ENCODE measurements at places on chromosomes 6 and 20.
A peak's percentile ranks its signal among the peaks of the same experiment; 100 is the strongest.

- DNase-seq: no peak
These were observed 186.1 kb upstream of the RIN2 start for GRCh38 chr20:19571996-19572395.

DNA sequence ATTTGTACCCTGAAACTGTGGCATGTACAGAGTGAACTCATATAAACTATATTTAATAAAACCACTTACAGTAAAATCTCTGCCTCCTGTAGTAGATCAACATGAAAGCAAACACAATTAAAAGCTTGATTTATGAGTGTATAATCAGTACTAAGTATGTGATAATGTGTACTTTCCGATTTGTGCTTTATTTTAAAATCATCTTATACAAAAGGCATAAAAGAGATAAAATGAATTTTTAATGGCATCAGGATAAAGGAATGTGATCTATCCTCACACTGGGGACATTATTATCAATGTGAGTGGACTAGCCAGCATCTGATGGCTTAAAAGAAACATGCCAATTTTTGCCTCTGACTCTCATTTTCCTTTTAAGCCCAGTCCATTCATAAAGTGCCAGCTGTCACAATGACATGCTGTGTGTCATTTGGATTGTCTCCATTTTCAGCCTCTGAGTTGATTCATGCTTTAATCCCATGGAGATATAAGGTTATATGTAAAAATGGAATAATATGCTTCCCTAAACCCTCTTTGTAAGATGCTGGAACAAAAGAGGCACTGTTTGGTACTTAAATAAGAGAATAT lies 831.6 kb upstream of the EYS start:
- no peak for DNase-seq

- DNase-seq: no peak
These were observed 49.7 kb upstream of the ENPP4 start for GRCh38 chr6:46080111-46080510.

DNA sequence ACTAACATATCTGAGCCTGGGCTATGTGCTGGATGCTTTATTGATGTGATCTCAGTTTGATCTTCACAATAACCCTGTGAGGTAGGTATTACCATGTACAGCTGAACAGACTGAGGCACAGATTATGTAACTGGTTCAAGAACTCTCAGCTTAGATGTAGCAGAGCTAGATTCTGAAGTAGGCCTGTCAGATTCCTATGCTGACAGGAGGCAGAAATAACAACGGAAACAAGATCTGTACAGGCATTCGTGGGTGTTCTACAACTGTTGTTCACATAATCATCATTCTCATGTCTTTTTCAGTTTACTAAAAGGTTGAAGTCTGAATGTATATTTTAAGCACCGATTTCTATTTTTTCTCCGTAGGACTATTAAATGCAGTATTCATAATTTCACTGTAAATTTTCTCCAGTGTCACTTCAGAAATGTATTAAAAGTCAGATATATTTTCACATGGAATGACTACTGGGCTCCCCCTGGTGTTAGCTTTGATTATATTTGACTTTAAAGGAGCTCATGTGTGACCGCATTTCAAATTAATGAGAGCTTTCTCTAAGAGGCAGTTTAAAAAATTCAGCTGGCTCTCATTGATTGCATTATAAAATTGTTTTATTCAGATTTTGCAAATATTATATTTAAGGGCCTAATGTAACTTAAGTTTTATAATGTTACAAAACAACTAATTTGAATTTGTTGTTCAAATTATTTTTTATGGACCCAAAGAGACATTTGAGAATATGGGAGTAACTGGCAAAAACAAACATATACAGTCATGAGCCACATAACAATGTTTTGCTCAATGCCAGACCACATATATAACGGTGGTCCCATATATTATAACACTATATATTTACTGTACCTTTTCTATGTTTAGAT lies 36.4 kb upstream of the SLC17A4 start:
- no peak for DNase-seq

GRCh38 chr6:89239338-89239737 lies 22.2 kb upstream of the GABRR1 start:
- no peak for DNase-seq

DNA sequence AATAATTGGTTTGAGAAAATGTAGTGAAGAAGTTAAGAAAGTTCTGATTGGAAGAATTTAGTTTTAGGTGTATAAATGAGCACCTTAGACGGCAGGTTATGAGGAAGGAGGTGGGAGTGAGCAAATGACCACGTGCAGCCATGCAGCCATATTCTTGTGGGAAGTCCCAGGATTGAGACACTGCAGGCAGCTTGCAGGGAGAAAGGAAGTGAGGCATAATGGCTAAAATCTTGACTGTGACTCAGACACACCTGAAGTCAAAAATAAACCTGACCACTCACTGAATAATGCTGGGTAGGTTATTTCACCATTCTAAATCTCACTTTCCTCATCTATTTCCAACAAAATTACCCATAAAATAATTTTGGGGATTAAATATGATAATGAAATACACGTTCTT lies 16.6 kb downstream of the DSE start:
- DNase-seq: no peak

DNA sequence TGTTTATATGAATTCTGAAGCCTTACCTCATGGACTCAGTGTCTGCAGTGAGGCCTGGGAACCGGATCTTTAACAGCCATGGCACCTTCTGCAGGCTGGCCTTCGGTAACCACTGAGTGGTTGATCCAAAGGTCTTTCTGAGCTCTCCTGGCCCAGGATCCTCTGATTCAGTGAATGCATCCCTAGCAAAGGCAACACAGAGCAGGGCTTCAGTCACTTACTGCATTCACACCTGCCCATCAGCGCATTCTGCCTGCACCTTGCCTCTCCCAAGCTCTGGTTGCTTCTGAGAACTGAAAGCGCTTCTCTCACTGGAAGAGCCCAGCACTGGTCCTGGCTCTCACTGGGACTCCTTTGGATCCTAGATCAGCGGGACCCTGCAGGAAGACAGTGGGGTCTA lies 8.4 kb upstream of the CST9 start:
- DNase-seq: no peak

DNA sequence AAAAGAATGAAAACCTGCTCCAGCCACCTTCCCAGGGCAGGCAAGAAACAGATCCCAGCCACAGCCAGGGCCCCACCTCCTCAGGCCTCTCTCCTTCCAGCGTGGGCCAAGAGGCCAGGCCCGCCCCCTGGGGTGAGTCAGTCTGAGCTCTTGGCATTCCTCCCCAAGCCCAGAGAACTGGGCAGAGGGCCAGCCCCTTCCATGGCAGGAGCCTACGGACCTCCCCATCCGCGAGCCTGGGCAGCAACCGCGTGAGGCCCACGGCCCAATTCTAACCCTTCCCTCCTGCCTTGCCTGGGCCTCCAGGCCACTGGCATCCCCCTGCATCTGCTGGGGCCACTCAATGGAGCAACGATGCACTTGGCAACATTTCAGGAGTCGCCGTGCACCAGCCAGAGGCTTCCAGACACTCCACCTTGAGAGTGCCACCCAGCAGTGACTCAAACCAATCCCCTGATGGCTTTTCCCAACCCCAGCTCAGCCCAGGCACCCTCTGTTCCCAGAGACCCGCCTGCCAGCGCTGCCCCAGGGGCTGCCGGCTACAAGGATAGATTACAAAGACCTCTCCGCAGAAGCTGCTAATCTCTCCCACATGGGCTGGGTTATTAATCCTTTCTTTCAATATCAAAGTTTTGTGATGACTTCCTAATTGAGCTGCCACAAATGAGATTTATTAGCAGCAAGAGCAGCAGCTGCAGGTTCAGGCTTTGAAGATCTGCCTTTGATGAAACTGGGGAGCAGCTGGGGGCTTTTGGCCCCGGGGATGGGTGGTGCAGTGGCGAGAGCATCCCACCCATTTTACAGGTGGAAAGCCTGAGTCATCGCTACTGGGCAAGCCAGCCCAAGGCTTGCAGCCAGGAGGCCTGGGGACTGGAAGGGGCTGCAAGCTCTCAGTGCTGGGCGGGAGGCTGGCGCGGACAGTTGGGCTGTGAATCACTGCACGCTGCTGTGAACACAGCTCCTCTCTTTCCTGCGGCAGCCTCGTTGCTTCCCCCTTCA lies 85.7 kb downstream of the NFATC2 start:
- peak; percentile 98 for DNase-seq

- no peak for DNase-seq
These were observed 11.1 kb downstream of the BTN2A1 start for GRCh38 chr6:26468829-26469228.

All from right forelimb (tissue), 1 donor.